Right renal pelvis (tissue), 4 donors: ENCODE measurements at places on chromosomes 12 and 14.

- no peak for DNase-seq
Observed at GRCh38 chr12:101928556-101928955, 51.2 kb downstream of the DRAM1 start.

GRCh38 chr14:21136024-21136423 is 19.8 kb downstream of the OR5AU1 start:
- no peak for DNase-seq

DNA sequence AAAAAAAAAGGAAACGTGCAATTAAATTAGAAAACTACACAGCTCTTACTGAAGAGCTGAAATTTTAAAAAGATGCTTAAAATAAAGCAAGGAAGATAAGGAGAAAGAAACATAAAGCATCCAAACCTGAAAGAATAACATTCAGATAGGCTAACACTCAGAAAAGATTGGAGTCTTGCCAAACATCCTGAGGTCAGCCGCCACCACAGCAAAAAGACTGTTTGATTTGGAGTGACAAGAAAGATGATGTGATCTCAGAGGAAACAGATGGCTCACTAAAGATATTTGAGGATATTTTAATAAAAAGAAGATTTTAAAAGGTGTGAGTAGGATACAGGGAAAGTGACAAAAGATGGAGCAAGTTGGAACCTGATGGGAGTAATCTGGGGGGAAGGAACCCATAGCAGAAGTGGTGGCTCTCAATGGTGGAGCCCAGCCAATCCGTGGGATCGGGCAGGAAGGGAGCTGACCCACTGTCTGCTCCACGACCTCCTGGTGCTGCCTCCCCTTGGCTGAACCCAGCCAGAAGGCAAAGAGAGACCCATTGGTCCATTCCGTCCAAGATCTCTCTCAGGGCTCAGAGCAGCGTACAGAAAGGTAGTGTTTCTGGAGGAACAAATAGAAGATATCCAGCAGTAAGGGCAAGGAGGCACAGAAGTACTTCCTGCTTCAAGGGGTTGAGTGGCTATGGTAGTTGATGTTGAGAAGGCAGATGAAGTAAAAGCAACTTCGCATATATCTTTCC is 469.6 kb downstream of the RGS6 start:
- no peak for DNase-seq

GRCh38 chr12:120999191-121000120 is 16.8 kb downstream of the C12orf43 start:
- DNase-seq, result no peak

GRCh38 chr14:59463787-59464485 is 1.2 kb downstream of the GPR135 start:
- no peak for DNase-seq

DNA sequence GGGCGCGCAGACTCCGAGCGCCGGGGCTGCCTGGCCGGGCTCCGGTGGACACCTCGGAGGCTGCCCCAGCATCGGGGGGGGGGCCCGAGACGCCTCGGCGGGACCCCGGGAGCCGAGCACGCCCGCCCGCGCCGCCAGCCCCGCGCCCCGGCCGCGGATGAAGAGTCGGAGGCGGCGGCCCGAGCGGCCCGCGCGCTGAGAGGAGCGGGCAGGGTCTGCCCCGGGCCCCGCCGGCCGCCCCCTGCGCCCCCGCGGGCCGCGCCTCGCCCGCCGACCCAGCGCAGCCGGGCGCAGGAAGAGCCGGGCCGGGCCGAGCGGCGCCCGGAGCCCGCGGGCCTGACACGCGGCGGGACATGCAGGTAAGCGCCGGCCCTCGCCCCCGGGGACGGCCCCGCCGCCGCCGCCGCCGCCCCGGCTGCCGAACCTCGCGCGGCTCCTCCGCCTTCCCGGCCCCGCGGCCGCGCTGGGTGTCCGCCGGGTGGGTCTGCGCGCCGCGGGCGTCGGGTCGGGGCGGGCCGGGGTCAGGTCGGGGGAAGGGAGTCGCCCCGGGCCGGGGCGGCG is 63.7 kb downstream of the FBXL14 start:
- no peak for DNase-seq

- DNase-seq, result no peak
Observed at GRCh38 chr12:104682790-104683279, 226.1 kb downstream of the CHST11 start.

GRCh38 chr12:40439771-40440492 is 215.1 kb downstream of the LRRK2 start:
- no peak for DNase-seq

GRCh38 chr14:41022932-41023331 is 583.7 kb upstream of the LRFN5 start:
- DNase-seq, result no peak

DNA sequence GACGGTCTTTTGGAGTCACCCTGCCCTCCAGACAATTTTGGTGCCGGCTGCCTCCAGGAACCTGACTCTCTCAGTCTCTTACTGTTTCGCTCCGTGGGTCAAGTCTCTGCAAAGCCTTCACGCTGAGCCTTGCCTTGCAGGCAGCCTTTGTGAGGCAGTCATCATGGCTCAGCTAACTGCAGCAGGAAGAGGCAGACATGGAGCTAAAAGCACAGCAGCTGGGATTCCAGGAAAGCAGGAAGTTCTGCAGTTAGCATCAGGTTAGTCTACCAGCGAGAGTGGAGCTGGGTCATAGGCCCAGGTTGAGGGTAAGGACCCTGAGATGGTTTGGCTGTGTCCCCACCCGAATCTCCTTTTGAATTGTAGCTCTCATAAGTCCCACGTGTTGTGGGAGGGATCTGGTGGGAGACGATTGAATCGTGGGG is 305.4 kb downstream of the PCNX1 start:
- DNase-seq, result no peak

DNA sequence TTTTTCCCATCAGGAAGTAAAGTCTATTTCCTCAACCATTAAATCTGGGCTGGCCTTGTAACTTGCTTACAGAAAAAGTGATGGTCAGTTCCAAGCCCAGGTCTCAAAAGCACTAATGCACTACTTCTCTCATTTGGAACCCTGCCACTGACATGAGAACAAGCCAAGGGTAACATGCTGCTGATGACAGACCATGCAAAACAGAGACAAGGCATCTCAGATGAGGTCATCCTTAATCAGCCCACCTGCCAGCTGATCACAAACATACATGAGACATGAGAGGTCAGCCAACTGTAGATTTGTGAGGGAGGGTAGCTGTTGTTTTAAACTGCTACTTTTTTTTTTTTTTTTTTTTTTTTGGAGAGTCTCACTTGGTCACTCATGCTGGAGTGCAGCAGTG is 16.2 kb downstream of the TWF1 start:
- DNase-seq, result no peak

DNA sequence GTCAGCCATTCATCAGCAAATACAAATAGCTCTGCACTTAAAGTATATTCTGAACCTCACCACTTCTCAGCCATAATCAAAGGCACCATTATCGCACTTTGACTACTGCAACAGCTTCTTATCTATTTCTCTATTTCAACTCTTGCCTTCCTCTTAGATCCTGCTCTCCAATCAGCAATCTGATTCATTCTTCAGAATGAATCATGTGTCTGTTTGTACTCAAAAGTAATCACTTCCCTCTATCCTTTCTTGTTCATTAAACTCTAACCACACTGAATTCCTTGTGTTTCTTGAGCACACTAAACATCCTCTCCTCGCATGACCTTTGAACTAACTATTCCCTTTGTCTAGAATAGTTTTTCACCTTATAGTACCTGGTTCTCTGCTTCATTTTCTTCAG is 12.8 kb upstream of the OR4E1 start:
- DNase-seq, result no peak

GRCh38 chr12:113268621-113269020 is 47.4 kb downstream of the TPCN1 start:
- no peak for DNase-seq

DNA sequence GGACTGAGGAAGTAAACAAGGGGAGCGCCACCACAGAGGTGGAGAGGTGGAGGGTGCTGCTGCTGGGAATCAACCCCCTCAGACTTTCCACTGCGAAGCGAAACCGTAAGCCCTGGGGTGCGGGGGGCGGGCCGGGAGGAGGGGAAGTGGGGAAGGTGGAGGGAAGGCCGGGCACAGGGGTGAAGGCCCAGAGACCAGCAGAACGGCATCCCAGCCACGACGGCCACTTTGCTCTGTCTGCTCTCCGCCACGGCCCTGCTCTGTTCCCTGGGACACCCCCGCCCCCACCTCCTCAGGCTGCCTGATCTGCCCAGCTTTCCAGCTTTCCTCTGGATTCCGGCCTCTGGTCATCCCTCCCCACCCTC is at the start of gene LAG3:
Gene LAG3 (plus strand): TSS at position 190 of the 365 bp plus-strand sequence. CDS start 333 bp downstream, outside the sequence.
- DNase-seq, result no peak

GRCh38 chr12:24770334-24770733 is 178.6 kb downstream of the BCAT1 start:
- DNase-seq, result no peak

DNA sequence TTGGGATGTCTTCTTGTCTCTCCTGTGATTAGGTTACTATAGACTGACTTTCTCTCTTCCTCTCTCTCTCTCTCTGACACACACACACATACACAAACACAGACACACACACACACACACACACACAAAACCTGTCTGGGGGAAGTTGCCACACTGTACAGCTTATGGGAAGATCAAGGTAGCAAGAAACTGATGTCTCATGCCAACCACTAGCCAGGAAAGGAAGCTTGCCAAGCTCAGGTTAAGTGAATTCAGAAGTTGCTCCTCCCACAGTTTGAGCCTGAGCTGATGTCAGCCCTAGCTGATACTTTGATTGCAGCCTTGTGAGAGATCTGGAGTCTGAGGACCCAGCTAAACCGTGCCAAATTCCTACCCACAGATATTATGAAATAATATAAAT is 67.1 kb downstream of the PPFIA2 start:
- DNase-seq, result no peak

DNA sequence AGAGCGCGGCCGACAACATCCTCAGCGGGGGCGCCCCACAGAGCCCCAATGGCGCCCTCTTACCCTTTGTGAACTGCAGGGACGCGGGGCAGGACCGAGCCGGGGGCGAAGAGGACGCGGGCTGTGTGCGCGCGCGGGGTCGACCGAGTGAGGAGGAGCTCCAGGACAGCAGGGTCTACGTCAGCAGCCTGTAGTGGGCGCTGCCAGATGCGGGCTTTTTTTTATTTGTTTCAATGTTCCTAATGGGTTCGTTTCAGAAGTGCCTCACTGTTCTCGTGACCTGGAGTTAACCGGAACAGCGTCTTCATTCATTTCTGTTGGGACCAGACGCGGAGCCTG is 103.8 kb upstream of the FKBP4 start:
- no peak for DNase-seq

DNA sequence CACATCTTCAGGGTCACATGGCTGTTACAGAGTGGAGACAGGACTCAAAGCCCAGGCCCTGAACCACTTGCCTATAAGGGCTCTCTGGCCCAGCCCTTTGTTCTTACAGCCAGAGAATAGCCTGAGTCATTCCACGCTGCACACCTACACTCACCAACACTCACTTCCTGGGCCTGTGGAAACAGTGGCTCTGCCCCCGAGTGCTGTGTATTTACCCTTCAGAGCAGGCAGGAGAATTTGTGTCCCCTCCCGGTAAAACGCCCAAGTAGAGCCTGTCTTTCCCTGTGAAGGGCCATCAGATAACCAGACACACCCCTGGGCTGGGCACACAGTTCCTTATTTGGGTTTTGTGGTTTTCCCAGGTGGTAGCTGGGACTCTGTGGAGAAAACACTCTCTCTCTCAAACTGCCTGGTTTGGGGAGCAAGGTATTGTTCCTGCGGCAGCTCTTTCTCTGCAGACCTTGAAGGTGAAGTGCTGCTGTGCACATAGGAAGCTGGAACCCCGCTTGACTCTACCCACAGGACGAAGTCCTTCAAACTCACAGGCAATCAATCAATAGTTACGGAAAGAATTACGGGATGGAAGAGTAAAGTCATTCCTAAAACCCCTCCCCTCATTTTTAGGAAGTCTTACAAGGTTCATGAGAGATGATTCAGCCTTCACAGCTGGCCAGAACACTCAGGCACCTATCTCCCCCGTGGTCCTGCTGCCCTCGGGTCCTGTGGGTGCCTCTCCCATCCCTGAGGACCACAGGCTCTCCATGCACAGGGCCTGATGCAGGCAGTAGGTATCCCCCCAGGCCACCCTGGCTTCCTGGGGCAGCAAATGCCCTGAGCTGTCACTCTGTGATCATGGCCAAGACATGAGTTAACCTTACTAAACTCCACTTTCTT is 20.3 kb downstream of the FIGNL2 start:
- DNase-seq, result no peak

DNA sequence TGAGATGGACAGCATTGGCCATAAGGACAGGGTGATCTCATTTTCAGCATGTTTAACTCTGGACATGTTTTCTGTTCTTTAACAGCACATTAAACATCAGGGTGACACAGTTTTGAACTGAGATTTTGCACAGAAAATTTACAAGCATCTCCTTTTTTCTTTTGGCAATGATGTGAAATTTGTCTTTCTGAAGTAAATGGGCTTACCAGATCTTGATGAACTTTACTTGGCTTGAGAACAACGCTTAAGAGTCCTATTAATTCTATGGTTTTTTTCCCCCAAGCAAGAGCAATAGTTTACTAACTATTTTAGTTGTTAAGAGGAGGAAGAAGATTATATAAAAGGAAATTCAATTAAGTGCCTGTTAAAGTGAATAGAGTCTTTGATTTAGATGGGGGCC is 491.0 kb downstream of the SNAPC1 start:
- no peak for DNase-seq

GRCh38 chr12:3604748-3605586 is 114.0 kb downstream of the PRMT8 start:
- no peak for DNase-seq

- no peak for DNase-seq
Observed at GRCh38 chr14:43579671-43580070, 927.4 kb downstream of the FSCB start.

DNA sequence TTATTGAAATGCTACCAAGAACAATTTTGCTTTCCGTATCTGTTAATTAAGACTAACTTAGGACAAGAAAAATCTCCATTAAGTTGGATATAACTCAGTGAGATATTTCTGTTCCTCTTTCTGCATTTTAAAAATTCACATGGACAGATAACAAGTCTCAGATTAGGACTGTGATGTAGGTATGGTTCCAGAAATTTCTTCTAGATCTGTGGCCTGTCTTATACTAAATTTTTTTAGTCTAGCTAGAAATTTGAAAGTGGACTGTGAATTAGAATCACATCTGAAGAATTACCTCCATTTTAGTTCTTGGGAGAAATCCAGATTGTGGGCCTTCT is 41.6 kb downstream of the USP15 start:
- DNase-seq, result no peak

DNA sequence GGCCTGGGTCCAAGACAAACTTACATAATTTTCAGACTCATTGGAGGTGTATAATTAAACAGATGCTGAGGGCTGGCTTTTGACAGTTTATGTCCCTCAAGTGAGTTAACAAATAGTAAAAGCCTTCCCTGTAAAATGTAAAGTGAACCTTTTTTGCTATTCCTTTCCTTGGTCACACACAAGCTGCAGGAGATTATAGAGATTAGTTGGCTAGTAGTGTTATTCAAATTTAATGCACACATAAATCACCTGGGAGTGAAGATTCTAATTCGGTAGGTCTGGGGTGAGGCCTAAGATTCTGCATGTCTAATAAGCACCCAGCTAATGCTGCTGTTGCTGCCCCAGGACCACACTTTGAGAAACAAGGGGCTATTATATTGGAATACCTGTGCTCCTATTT is 206.2 kb upstream of the SSTR1 start:
- no peak for DNase-seq
